ENCODE measurements at places on chromosomes 6 and 20.

DNA sequence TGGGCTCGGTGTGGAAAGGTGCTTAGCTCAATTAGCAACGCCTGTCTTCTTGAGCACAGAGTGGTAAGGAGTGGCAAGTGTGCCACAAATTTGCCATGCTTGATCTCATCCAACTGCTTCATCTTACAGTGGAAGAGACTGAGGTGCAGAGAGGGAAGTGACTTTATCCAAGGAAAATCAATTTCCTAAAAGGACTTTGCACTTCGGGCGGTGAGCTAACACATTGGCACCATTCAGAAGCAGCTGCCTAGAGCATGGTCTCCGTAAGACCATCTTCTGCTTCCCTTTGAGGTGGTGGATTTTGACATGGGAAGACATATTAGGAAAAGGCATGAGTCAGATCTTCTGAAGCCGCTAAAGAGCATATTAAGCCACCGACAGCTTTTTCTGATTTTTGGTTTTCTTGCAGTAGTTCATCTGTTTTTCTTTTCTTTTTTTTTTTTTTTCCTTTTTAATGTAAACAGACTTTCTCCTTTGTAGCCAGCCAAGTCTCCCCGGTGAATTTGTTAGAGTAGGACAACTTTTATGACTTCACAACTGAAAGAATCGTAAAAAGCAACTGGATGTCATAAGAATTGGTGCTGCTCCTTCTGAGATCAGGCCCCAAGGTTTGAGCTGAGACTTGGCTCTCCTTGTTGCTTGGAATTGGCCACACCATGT is 273.2 kb downstream of the CDC5L start:
- no peak for DNase-seq

DNA sequence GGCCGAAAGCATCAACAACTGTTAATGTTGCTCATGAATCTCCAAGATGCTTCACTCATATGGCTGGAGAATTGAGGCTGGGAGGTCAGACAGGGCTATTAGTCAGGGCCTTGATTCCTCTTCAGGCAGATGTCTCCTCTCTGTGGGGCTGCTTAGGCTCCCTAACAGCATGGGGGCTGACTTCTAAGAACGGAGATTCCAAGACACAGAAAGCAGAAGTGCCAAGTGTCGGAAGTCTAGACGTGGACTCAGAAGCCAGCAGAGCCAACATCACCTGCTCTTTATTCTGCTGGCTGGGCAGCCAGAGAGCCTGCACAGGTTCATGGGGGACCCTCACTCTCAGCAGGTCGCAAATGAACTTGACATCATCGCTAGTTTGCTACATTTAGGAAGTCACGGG is 279.8 kb downstream of the CDH26 start:
- DNase-seq: no peak

DNA sequence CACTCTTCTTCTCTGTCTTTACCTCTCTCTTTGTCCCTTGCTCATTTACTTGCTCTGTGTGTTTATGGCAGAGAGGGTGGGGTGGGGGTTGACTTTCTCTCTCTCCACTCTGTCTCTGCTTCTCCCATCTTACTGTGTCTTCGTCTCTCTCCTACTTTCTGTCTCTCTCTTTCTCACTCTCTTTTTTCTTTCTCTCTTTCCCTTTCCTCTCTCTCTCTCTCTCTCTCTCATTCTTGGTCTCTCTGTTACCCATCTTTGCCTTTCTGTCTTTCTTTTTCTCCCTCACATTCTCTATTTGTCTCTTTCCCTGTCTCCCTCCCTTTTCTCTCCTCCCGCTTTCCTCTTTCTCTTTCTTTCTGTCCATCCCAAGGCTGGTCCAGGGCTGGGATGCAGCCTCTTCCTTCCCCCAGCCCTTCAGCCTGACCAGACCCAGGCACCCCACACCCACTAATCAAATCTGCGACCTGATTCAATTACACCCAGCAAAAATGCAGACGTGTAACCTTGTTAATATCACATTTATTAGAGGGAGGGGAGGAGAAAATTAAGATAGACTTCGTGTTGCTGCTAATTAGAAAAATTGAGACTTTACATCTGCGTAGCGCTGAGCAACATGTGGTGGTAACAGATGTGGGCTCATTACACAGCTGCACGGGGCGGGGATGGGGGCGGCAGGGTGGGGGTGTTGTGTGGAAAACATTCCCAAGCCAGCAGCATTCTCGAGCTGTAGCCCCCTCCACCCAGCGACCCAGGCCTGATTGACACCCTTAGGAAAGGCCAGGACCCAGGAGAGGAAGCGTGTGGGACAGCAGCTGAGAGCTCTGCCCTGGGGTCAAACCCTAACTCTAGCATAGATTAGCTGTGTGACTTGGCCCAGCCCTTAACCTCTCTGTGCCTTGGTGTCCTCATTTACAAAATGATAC is 124.9 kb upstream of the MAFB start:
- DNase-seq: no peak

GRCh38 chr20:13200767-13201500 is 20.1 kb upstream of the ISM1 start:
- no peak for DNase-seq

GRCh38 chr6:27866357-27867050 is 45.7 kb downstream of the OR2B2 start:
- DNase-seq: peak; percentile 8

- no peak for DNase-seq
Measured at GRCh38 chr6:13794184-13794583, 20.2 kb downstream of the MCUR1 start.

GRCh38 chr6:44855562-44856411 is 468.3 kb downstream of the CDC5L start:
- DNase-seq: no peak

GRCh38 chr20:58706150-58706892 is 13.7 kb downstream of the NPEPL1 start:
- no peak for DNase-seq

DNA sequence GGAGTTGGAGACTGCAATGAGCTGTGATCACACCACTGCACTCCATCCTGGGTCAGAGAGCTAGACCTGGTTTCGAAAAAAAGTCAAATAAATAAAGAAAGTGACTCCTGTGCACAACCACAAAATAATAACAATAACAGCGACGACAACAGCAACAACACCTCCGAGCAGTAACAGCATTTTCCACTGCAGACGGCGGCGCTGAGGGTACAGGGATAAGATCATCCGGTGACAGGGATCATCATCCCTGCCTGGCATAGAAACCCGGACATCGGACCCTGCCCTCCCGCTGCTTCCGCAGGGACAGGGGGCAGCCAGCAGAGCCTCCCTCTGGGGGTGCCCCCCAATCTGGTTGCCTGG is 11.5 kb downstream of the SRXN1 start:
- DNase-seq: no peak

DNA sequence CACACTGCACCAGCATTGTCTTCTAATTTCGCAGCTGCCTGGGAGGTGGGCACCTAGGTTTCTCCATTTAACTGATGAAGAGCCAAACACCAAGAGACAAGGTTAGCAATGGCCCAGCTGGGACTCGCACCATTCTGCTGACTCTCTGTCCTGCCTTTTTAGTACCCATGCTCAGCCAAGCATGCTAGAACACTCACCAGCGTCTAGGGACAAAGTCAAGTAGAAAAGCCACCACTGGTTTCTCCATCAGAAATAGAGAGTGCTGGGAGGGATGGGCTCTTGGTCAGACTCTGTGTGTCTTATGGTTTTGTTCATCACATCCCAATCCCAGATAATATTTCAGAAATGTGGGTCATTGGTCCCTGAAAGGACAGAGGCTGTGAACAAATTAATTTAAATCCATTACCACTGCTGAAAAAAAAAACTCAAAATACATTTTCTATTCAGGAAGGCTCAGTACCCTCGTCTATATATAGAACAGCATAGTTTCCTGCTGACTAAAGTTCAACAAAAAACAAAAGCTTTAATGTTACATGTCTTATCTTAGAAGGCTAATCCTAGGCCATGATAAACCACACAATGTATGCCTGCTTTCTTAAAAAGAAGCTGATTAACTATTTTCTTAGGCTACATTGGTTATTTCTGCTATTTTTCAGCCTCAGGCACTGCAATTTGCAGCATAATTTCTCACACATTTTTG is 111.0 kb downstream of the TBC1D7 start:
- no peak for DNase-seq

DNA sequence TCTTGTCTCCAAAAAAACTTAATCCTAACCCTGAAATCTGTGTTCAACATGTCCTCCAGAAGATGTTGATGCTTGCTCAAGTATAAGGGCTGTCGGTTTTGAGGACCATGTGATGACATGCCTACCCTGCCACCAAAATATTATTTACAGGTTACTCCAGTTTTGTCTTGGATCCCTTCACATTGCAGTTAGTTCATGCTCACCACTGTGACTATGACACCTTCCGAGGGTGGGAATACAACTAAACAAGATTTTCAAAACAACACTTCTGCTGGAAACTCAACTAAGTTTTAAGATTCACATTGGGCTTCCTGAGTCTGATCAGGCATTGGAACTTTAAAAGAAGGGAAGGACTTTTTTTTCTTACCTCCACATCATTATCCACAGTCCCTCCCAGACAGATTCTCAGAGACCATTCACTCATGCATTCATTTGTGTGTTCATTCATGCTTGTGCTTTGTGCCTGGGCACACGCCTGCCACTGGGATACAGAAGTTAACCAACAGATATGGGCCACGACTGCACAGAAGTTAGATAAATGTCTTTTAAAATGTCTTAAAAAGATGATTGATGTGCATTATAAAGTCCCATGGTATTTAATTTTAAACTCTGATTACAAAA is 118.7 kb upstream of the GJE1 start:
- DNase-seq: no peak

- DNase-seq: no peak
Measured at GRCh38 chr6:6881438-6882225, 226.1 kb upstream of the RREB1 start.
